ENCODE measurements at places on chromosomes 4 and X.

DNA sequence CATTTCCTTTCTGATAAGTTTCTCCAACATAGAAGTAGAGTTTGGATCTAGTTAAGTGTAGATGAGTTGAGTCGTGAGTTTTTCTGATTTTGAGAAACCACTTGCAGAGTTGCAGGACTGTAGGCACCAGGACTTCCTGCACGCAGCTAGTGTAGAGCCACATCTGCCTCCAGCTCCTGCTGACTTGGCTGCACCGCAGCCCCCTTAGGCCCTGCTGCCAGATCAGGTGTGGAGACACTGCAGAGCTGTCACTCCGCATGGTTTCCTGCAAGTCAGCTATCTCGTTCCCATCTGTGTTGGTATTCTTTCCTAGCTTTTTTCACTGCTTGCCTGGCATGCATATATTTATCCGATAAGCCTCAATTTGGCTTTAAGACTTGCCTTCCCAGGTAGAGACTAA lies 48.9 kb downstream of the PCDH7 start:
- no peak for DNase-seq

- no peak for DNase-seq
These were observed 57.5 kb downstream of the ADRA2C start for GRCh38 chr4:3823496-3824341.

DNA sequence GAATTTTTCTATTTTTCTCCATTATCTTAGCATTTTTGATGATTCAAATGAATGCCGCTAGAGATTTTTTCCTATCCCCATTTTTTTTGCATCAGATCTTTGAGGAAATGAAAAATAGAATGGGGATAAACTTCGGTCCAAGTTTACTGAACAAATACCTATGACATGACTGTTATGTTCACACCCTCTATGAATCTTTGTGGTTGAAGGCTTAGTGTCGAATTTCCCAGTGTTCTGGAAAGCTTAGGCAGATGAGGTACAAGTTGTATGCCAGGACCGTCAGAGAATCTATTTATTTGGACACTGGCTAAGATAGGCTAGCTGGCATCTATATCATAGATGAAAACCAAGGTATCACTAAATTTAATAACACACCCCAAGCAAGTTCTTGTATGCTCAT lies 123.4 kb downstream of the SPCS3 start:
- no peak for DNase-seq

DNA sequence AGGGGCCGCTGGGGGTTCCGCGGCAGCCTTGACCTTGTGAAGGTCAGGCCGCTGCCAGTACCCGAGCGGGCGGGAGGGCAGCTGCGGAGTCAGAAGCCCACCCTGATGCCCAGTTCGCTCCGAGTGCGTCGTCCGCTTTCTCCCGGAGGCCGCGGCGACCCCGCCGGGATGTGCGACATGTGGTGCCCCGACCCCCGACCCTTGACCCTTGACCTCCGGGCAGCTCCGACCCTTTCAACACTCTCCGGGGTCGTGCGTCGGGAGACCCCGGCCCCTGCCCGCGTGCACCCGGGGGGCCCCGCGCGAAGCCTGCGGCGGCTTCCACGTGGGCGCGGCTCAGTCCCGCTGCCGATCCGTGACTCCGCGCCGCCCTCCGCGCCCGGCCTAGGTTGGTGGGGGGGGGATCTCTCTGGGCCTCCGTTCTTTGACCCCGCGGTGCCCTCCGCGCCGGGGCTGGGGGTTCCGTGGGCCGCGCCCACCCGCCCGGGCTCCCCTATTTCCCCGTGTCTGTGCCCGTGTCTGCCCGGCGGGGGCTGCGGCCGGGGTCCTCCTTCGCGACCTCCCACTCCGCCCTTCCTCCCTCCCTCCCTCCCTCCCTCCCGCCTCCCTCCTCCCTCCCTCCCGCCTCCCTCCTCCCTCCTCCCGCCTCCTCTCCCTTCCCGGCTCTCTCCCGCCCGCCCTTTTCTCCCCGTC lies 609 bp upstream of the SLC25A6 start:
- no peak for DNase-seq

GRCh38 chr4:78293821-78294301 lies 236.7 kb downstream of the FRAS1 start:
- no peak for DNase-seq

DNA sequence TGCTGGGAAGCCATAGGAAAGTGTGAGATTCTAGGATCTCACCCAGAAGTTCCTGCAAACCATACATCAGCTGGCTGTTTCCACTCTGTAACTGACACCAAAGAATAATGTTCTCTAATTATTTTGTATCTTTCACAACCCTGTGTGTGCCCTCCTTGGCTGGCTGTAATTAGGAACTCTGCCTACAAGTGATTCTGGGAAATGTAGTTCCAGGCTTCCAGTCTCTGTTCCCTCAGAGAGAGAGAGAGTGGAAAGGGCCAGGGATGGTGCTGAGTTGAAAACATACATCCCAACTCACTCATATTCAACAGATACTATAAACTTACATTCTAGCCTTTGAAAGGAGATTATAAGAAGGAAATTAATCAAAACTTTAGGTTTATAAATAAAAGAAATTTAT lies 57.5 kb upstream of the C1QTNF7 start:
- no peak for DNase-seq

- no peak for DNase-seq
These were observed 626 bp upstream of the FRAS1 start for GRCh38 chr4:78056265-78057129.

GRCh38 chrX:17375637-17376430 lies 834 bp downstream of the NHS start:
- DNase-seq, result no peak

DNA sequence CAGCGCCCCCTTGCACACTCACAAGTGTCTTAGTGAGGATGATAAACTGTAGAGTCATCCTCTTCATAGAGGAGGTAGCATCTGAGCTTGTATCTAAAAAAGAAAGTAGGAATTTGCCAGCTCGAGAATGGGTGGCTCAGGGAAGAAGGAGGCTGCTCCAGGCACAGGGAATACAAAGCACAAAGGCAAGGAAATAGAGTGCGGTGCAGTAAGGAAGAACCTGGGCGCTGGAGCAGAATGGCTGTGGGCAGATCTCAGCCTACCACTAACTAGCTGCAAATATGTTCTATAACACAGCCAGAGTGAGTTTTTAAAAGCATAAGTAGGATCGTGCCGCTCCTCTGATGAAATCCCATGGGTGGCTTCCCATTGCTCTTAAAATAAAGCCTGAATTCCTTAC lies 61.6 kb upstream of the MAPK10 start:
- no peak for DNase-seq

DNA sequence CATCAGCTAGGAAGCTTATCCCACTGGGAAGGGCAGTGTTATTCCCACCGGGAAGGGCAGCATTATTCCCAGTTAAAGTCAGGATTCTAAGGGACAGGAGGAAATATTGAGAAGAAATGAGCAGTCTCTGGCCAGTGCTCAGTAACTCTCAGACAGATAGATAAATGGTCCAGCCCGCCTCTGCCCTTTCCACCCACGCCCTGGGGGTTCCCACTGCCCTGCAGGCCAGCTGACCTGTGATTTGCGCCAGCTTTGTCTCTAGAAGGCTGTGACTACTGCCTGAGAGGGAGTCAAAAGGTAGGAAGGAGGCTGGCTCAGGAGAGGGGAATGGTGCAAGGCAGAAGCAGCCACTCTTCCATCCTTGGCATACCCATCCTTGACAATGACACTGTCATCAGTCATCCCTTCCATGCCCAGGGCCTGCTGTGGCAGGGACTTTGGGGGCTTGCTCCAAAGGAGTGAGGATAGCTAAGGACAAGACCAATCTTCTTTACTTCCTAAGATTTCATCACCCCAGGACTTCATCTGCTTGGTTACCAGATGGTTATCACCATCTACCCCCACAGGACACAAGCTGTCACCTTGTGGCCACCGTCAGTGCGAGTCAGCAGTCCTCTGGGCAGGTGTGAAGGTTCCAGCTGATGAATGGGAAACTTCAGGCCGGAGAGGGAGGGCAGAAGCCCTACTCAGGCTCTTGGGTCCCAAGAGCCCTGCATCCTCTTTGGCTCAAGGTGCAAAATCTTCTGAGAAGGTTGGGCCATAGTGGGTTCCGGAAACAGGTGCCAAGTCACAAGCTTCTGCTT lies 49.5 kb downstream of the SEPSECS start:
- DNase-seq, result no peak

DNA sequence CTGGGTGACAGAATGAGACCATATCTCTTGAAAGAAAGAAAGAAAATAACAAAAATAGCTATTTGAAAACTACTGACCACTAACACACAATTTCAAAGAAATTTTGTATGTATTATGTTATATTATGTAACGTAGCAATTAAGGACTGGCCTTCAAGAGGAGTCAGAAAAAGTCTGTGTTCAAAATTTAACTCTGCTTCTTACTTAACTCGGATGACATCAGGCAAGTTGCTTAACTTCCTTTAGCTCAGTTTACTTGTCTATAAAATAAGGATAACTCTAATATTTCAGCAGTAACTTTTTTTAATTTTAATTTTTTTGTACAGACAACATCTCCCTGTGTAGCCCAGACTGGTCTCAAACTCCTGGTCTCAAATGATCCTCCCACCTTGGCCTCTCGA lies 14.6 kb upstream of the PRSS12 start:
- no peak for DNase-seq

- no peak for DNase-seq
These were observed 14.7 kb downstream of the TSPAN5 start for GRCh38 chr4:98643755-98644154.

DNA sequence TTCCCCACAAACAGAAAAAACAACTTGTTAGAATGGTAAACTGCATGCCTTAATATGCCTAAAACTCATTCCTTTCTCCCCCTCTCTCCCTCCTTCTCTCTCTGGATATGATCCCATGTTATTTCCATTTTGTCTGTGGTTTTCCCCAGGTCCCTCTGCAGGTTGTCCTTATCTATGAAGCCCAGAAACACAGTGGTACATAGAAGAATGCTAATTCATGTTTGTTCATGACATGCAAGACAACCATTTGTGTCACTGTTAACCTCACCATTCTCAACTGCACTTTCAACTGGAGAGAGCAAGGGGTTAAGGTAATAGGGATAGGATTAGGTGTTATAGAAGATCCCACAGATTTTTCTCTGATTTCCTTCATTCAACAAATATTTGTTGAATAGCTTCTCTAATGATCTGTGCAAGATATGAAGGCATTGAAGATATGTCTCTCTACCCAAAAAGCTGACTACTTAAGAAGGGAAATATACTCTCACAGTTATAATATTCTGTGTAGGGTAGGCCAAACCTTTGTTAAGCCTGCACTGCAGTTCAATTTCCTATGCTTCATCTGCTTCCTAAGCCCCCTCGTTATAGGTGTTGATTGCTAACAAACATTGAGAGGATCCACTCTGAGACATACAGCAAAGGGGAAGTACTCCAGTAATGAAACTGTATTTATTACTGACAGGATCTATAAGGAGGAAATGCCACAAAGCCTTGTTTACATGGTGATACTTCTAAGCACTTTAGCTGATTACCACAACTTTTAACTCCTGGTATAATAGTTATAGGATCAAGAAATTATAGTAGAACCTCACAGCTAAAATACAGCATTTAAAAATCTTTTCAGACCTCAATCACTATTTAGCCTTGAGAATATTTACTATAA lies 96.1 kb downstream of the FRYL start:
- no peak for DNase-seq

DNA sequence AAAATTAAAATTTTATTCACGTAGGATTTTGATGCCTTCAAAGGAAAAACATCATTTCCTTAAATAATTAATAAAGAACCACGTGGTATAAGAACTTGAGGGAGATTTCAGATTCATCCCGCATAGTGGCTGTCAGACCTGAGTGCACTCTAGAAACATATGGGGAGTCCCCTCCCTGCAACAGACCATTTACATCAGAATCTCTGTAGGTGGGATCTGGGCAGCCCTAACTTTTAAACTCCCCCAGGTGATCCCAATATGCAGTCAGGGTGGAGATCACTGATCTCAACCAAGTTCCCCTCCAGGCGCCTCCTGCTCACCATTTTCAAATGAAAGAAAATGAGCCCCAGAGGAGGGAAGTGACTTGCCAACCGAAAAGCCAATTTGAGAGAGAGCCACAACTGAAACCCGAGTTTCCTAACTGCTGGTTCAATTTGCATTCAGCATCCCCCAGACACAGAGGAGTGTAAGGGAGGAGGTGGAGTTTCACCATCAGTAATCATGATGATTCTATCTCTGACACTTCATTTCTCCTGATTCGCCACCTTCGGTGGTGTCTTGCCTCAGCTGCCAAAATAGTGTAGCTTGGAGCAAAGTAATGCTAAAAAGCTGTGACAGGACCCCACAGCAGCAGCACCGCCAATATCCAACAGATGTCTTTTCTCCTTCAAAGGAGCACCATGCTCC lies 11.4 kb downstream of the RNF150 start:
- DNase-seq, result no peak

GRCh38 chr4:15690020-15690809 lies 8.6 kb downstream of the FAM200B start:
- no peak for DNase-seq

DNA sequence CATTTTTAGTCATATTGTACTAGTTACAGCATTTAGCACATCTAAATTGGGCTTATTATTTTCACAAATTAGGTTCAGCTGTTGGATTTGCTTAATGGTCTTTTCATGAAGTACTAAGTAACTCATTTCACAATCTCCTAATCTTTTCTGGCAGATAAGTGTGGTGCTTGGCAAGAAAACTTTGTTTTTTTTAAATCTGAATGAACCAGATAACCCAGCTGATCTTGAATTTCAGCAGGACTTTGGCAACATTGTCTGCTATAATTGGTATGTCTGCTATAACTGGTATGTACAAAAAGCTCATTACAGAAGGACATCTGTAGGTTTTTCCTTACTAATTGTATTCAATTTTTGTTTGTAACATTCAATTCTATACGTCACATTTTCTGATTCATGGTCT lies 22.7 kb downstream of the WDR19 start:
- no peak for DNase-seq

- no peak for DNase-seq
These were observed 12.4 kb downstream of the RAI2 start for GRCh38 chrX:17848545-17849265.

DNA sequence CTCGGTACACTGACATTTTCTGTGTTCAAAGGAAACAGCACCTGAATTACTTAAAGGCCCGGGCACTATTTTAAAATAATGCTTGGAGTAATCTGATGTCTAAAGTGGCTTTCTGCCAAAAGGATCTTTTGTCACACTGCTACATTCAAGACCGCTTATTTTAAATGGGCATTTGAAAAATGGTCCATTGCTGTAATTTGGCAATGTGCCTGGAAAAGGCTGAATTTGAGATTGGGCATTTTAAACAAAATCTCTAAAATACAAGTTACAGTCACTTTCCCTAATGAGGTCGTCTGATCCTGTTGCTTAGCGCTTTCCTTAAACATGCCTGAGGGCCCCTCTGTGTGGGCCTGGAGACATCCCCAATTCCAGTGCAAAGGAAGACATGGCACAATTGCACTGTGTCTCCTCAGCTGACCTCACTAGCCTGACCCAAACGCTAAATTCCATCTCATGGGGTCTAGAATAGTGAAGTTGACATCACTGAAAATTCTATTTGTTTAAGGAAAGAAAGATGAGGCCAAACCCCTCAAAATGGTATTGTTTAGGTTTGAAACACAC lies 214.2 kb downstream of the GPC3 start:
- DNase-seq, result no peak

GRCh38 chr4:85979276-85979675 lies 380.6 kb downstream of the MAPK10 start:
- no peak for DNase-seq

GRCh38 chr4:110778521-110778920 lies 155.6 kb upstream of the PITX2 start:
- DNase-seq, result no peak

- DNase-seq, result no peak
These were observed 1222.0 kb upstream of the PRKX start for GRCh38 chrX:4935401-4935800.

All from activated T-helper 1 cell treated with anti-CD3 and anti-CD28 coated beads, Interleukin-2, amount 50 U/mL, for 16 hours (primary cell).